Hepatocyte (in vitro differentiated cells): ENCODE measurements at places on chromosomes 7 and 10. TPM values are rescaled to one million over a fixed set of nuclear protein-coding genes. Genes with fewer than 3 reads are reported as not detected.

- no peak overlapping the region for H3K4me3 ChIP-seq
- H3K27me3 ChIP-seq: no peaks in the 10 kb centered on the region
- no peak overlapping the region for H3K27ac ChIP-seq
- no peaks in the 10 kb centered on the region for H3K36me3 ChIP-seq
- H3K4me1 ChIP-seq: no peaks in the 10 kb centered on the region
- peak; percentile 19 for DNase-seq
These were observed 205.5 kb upstream of the SEMA3D start for GRCh38 chr7:85392326-85392725.

MCM7 gene
- polyA plus RNA-seq: 49.3 and 57.5 TPM in 2 replicates

DNA sequence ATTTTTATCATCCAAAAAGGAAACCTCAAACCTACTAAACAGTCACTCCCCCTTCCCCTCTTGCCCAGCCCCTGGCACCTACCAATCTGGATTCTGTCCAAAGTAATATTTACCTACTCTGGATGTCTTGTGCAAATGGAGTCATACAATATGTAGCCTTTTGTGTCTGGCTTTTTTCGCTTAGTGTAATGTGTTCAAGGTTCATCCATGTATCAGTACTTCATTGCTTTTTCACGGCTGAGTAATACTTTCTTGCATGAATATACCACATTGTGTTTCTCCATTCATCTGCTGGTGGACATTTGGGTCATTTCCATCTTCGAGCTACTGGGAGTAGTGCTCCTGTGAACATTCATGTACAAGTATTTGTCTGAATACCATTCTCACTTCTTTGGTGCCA, 113.6 kb downstream of the EEPD1 start:
- H3K4me1 ChIP-seq: peaks cover 29% of the 10 kb centered on the region
- no peak overlapping the region for H3K27ac ChIP-seq
- H3K4me3 ChIP-seq: no peak overlapping the region
- no peaks in the 10 kb centered on the region for H3K27me3 ChIP-seq

DNA sequence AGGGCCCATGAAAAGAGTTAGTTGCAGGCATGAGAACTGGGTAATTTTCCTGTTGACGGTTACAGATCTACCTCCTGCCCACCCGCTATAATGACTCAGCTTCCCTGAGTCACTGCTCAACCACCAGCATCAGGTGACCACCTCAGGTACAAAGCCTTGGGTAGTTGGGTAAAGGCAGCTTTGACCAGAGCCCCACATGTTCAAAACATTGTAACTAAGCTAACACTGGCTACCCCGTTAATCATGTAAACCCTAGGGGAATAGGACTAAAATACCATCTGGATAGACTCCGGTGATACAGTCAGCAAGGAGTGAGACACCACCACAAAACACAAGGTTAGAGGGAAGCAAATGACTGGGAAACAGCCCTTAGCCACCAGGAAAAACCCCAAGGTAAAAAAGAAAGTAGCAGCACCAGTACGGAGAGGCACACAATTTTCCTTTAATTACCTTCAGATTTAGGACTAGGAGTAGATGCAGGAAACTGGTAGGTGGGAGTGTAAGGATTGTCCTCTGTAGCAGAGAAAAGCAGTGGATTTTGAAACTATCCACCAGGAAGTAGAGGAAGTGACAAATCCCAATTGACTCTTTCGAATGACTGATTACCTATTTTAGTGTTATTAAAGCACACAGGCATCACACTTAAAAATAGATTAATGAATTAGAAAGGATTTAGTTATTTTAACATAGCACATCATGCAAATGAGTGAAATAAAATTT, 103.5 kb upstream of the PDLIM1 start:
- DNase-seq: no peak
- peaks cover 6% of the 10 kb centered on the region for H3K4me1 ChIP-seq
- H3K36me3 ChIP-seq: no peaks in the 10 kb centered on the region

PODXL gene
- polyA plus RNA-seq: 84.1 and 99.2 TPM in 2 replicates
